ENCODE measurements at places on chromosomes 7 and 10.

DNA sequence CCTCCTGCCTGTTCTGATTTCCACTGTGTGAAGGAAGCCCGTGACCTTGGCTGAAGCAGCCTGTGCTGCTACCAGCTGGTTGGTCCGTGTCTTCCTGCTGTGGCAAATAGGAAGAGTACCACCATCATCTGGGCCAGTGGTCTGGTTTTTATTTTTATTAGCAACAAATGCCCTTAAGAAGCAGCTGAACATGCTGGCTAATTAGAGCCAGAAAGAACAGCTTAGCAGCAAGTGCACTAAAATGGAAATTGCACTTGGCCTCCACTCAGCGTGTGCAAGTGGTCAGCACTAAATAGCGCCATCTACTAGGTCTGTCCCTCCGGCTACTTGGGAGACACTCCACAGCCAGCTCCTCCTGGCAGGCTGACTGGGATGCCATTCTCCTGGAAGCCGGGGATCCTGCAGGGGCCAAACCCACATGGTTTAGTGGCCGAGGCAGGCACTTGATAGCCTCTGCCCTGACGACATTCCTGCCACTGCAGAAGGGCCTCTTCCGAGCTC lies 690.3 kb upstream of the FOXK1 start:
- no peak for DNase-seq

DNA sequence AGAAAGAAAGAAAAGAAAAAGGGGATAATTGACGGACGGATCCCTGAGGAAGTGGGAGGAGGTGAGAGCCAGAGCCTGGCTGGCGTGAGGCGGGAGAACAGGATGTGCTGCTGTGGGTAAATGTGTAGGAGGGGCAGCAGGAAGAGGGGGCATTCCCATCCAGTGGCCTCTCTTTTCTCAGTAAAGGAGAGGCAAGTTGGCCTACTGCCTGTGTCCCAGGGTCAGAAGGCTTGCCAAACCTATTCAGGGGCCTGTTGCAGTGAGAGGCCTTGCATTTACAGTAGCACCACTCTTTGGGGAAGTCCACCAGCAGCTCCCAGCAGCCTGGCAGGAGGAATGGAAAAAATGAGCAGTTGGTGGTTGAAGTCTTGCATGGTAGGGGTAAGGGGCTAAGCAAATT lies 26.6 kb upstream of the ASCC1 start:
- no peak for DNase-seq

GRCh38 chr7:69020536-69020935 lies 577.7 kb upstream of the AUTS2 start:
- DNase-seq: no peak

GRCh38 chr7:131067220-131067619 lies 260.5 kb upstream of the MKLN1 start:
- DNase-seq: no peak

DNA sequence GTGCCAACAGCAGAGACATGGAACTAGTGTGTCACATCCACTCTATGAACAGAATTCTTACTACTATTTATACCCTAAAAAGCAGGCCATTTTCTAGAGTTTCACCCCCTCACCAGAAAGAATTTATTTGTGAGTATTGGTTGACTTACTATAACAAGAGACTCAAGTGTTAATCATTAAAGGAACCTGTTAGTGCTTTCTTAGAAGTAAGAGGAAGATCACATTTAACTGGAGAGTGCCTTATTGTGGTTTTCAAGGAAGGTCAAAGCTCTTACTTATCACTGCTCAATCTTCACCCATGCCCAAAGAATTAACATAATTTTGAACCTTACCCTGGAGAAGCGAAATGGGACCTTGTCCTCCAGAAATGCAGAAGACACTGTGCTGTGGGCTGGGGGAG lies 169.3 kb upstream of the PRSS1 start:
- no peak for DNase-seq

Measured in non-pigmented ciliary epithelial cell (primary cell).